ENCODE measurements at places on chromosomes 6 and 20. TPM values are rescaled to one million over a fixed set of nuclear protein-coding genes. Genes with fewer than 3 reads are reported as not detected.

DNA sequence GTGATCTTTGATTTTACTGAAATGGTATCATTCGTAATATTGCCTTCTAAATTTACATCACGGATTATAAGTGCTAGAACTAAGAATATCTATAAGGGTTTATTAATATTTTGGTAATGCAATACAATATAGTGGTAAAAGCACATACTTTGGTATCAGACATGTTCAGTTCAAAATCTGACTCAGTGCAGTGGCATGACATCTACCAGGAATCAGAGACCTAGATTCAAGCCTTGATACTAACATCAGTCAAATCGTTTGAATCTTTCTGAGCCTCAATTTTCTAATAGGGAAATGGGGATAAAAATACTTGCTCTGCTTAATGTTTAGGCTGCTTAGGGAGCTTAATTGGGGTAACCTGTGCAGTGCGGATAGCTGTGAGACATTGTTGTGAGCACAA lies 488.0 kb downstream of the BCKDHB start:
- no peak for DNase-seq

DNA sequence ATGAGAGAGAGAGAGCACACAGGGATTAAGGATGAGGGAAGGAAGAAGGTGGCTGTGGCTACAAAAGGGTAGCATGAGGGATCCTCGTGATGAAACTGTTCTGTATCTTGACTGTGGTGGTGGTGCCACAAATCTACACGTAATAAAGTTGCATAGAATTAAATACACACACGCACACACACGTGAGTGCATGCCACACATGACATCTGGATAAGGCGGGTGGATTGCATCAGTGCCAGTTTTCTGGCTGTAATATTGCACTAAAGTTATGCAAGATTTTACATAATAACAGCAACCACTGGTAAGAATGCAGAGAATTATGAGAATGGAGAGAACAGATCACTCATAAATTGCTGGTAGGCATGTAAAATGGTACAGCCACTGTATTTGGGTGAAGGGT lies 16.9 kb upstream of the STK35 start:
- no peak for DNase-seq

DNA sequence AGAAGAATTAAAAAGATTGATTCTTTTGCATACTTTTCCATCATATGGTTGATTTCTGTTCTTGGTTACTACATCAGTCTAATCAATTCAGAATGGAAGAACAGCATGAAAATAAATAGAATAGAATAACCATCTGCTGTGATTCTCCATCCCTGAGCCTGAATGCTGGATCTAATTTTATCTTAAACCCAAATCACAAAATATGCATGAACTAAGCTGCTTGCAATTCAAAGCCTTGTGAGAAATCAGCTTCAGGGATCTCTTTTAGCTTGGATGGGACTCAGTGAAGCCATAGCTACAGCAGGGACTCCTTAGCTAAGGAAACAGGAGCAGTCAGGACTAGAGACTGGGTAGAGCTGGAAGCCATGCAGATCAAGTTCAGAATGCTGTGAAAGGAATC lies 74.1 kb downstream of the TPBG start:
- DNase-seq: no peak

- DNase-seq: no peak
Observed at GRCh38 chr6:25371037-25371347, 91.8 kb downstream of the CARMIL1 start.

DNA sequence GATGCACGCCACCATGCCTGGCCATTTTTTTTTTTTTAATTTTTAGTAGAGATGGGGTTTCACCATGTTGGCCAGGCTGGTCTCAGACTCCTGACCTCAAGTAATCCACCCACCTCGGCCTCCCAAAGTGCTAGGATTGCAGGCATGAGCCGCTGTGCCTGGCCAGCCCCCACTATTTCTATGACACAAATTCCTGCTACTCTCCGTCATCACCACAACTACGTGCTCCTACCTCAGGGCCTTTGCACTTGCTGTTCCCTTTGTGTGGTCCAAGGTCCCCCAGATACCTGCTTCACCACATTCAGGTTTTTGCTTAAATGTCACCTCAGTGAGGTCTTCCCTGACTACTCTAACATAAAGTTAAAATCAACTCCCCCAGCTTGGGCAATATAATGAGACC lies 5.2 kb upstream of the CEBPB start:
- DNase-seq: no peak

- DNase-seq: no peak
Observed at GRCh38 chr20:60690771-60691170, 561.3 kb upstream of the CDH4 start.

DNA sequence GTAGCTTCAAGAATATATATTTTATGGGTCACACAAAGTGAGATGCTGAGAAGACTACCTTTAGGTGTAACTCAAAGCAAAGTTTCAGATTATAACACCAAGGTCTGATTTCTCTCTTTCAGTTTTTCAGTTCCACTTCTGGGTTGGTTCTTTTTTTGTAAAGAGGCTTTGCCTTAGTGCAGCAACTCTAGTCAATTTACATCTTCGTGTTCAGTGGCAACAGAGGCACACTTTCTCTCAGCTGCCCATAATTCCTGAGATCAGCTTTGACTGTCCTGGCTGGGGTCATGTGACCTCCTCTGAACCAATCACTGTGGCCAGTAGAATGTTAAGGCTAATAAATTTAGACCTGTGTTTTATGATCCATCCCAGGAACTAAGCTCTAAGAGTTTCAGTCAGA lies 120.2 kb downstream of the TINAG start:
- DNase-seq: no peak

- peak; percentile 53 for DNase-seq
Observed at GRCh38 chr20:45545754-45546453, 1.3 kb downstream of the EPPIN start.

- DNase-seq: no peak
Observed at GRCh38 chr6:15713325-15713724, 50.5 kb upstream of the DTNBP1 start.

DNA sequence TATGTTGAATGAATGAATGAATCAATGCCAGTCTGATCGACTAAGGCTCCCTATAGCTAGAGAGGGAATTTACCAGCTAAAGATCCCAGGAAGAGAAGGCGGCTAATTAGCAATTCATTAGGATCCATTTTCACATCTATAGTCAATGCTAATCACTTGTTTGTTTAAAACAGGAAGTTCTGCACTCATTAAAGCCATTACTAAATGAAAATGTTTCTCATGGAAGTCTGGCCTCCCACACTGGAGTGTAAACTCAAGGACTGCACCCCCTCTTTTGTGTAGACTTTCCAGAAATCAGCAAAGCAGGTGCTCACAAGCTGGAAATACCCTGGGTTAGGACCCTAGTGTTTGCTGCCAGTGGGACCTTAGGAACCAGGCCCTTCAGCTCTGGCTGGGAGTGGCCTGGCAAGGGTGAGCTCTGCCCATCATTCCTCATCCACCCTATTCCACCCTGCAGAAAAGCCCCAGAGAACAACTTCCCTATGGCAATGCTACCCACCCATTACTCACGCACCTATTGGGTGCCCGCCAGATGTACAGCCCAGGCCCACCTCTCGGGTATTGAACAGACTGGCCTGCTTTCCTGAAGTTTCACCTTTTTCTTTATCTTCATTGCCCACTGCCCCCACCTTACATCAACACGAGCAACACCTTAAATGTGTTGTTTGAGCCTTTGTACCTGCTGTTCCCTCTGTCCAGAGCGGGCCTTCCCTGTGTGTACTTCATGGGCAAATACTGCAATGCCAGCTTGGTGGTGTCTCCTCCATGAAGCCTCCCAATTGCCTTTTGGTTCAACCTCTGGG lies 60.8 kb downstream of the TTI1 start:
- no peak for DNase-seq

GRCh38 chr6:4281341-4282293 lies 146.2 kb upstream of the ECI2 start:
- DNase-seq: peak; percentile 18

GRCh38 chr6:78436335-78436734 lies 431.0 kb upstream of the IRAK1BP1 start:
- peak; percentile 41 for DNase-seq

SLC2A10 gene
- total RNA-seq: 25.9 TPM

AFG1L gene
- 4.0 TPM for total RNA-seq

ROS1 gene
- total RNA-seq: 5.5 TPM

Data from myocyte (in vitro differentiated cells).